ENCODE measurements at places on chromosomes 5 and 9.

DNA sequence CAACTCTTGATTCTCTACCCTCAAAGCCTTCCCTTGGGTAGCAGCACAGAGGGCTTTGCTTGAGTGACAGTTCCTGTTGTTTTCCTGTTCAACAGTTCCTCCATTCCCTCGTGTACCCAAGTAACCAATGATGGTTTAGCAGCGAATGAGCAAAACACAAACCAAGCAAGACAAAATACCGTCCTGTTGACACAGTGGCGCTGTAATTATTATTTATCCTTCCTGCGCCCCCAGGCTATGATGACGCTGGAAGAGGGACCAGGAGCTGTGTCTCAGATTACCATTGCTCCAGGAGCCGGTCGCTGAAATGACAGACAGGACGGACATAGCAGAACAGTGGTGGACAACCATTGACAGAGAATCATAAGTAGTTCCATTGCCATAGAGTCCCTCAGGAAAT, 154.8 kb downstream of the GADD45G start:
- no peak for DNase-seq

DNA sequence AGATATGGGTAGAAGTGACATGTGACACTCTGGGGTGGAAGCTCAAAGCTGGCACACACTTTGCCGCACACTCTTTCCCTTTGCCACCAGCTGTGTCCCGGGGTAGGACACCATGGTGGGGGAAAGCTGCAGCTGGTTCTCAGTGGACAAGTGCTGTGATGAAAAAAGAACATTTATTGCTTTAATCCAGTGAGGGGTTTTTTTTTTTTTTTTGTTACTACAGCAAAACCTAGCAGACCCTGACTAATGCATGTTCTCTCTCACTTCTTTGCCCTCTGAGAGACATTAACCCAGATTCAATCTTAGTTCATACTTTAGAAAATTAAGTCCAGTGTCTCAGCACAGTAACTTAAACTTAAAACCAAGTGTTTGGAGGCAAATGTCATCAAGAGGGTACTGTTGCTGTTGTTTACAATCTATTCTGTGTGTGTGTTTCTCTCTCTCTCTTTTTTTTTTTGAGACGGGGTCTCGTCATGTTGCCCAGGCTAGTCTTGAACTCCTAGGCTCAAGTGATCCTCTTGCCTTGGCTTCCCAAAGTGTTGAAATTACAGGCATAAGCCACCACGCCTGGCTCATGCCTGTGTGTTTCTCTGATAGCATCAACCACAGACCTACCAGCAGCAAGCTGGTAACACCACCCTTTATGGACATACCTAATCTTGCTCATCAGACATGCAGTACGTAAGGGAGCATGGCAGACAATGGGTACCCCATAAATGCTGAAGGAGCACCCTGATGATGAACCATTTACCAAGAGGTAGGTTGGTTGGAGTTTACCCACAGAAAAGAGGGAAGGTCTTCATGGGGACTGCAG, 84.7 kb upstream of the TBC1D2 start:
- DNase-seq, result no peak

DNA sequence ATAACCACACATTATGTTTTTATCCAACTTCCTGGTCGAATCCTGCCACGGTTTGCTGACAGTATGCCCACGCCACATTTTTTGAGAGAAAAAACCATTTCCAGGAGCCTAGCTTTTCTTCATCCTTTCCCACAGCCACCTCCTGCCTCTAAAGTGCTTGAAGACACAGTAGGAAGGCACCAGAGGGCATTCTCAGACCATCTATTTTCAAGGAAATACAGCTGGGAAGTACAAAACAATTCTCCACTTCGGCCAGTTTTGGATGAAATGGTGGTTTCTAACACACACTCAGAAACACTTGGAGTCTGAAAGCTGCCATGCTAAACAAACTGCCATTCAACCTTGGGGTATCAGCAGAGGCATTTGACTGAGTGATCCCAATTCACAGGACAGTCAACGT, 86.3 kb upstream of the RPS23 start:
- no peak for DNase-seq

GRCh38 chr5:14953075-14953607, 81.6 kb upstream of the ANKH start:
- DNase-seq, result no peak

DNA sequence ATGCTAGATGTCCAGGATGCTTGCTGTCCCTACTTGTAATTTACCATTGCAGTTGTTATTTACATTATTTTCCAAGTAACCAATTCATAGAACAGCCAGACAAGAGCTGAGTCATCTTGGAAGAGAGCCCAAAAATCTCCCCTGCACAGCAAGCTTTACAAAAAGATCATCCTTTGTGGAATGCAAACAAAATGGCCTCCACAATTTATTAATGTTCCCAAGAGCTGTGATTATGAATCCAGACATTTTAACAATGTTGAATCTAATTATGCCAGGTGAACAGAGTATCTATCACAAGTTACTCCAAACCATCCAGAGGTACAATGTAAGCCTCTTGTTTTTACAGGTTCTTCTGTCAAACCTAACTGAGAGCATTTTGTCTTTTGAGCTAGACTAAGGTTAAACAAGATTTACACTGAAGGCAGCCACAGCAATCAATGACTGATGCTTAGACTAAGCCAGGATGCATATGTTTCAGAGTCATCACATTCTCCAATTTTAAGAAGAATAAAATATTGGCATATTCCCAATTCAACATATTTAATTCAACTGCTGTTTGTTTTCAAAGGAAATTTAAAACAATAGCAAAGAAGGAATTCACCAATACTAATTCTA, 95.3 kb upstream of the SLC12A2 start:
- DNase-seq, result no peak
